ENCODE measurements at places on chromosomes 7 and 10.

DNA sequence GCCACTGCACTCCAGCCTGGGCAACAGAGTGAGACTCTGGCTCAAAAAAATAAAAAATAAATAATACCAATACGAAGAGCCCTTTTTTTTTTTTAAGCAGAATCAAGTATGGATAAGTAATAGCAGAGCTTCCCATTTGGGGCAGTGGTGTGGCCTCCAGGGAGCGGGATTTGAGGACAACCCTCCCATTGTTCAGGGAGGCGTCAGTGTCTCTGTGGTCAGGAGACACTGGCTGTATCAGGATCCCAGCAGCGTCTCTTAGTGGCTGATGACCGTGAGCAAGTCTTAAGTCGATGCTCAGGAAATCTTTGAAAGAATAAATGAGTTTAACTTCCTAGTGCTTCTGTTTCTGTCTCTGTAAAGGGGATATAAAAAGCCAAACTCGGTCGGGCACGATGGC lies 25.2 kb upstream of the SH2B2 start:
- DNase-seq, result no peak

- DNase-seq, result no peak
These were observed 233.8 kb upstream of the PPP2R2D start for GRCh38 chr10:131667047-131667446.

DNA sequence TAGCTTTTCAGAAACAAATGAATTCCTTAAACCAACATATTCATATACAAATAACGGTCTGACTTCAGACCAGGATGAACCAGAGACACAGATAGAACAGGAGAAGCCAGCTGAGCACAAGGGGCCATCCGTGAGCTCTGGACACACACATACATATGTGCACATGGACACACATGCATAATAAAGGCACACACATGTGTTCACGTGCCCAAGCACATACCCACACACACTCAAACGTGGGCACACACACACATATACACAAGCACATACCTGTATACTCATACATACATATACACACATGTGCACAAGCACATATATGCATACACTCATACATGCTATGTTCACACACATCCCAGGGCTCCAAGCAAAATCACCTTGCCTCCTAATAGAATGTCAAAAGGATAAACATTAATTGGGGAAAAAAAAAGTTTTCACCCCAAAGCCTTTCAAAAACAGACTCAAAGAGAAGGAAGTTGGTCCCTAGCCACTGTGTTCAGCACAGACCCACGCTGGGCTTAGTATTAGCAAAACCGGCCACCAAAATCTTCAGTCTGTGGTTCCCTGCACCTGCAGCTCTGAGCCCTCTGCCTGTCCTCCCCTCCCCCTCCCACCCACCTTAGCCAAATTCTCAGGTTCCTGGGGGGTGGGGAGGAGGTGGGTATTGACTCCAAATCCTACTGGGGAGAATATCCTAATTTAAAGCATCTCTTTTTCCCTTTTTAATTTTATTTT lies 100.4 kb upstream of the MACROH2A2 start:
- no peak for DNase-seq

DNA sequence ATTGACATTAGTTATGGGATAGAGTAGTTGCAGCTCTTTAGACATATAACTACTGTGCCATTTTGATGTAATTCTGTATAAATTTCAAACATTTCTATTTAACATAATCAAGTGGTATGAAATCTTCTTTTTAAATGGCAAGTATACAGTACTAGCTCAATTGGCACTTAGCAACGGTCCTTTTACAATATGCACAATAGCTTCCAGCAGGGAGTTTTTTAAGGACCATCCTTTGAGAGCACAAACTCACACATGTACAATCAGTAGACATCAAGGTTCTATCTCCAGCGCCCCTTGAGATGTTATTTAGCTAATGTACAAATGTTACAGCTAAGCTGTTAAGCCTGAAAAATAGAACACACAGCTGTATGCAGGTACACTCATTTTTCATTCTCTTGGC lies 480.7 kb downstream of the TFEC start:
- DNase-seq, result no peak

- DNase-seq, result no peak
These were observed 100.6 kb downstream of the BAMBI start for GRCh38 chr10:28777911-28778310.
